ENCODE measurements at places on chromosomes 3 and 15. TPM values are rescaled to one million over a fixed set of nuclear protein-coding genes. Genes with fewer than 3 reads are reported as not detected.

Gene TLR9
- total RNA-seq = not detected

Gene AMIGO3
- 0.59 TPM for total RNA-seq

Gene FBXL22
- total RNA-seq = 0.30 TPM

Gene VPS13C
- 12.0 TPM for total RNA-seq

Gene ZNF662
- not detected for total RNA-seq

Gene DAZL
- total RNA-seq = not detected

Gene SUSD5
- total RNA-seq = 3.8 TPM

Gene LDHAL6B
- total RNA-seq = not detected

Gene COLQ
- total RNA-seq = 0.44 TPM

Gene ZNF639
- total RNA-seq = 23.8 TPM

Gene GOLGA6B
- 0.09 TPM for total RNA-seq

Gene RAB8B
- 18.8 TPM for total RNA-seq

Gene MYL3
- total RNA-seq = not detected

Gene DET1
- total RNA-seq = 6.2 TPM

Gene TOPAZ1
- total RNA-seq = not detected

Gene PLA1A
- 0.45 TPM for total RNA-seq

Gene THAP10
- total RNA-seq = 6.7 TPM

Gene CLPX
- total RNA-seq = 53.7 TPM

Gene DGKG
- 9.0 TPM for total RNA-seq

Gene SCN11A
- total RNA-seq = not detected

Gene GOLGA8T
- 0.66 TPM for total RNA-seq

Gene FBXL2
- total RNA-seq = 7.8 TPM

Gene SMAD6
- total RNA-seq = 18.4 TPM

Gene ALCAM
- total RNA-seq = 71.1 TPM

Gene FSD2
- total RNA-seq = not detected

Gene LIPH
- 7.2 TPM for total RNA-seq

Gene GOLGA6A
- total RNA-seq = not detected

Gene FSTL1
- 103 TPM for total RNA-seq

Gene PDIA5
- total RNA-seq = 24.2 TPM

Gene STARD5
- total RNA-seq = 2.2 TPM

Gene COL6A5
- not detected for total RNA-seq

Gene CLDN18
- total RNA-seq = not detected

Gene EOMES
- 1.3 TPM for total RNA-seq

Gene SLC28A1
- not detected for total RNA-seq

Gene TUSC7
- total RNA-seq = not detected

Gene AHSG
- not detected for total RNA-seq

Gene NAA50
- 192 TPM for total RNA-seq

Gene TIGIT
- total RNA-seq = not detected

Gene SCG3
- total RNA-seq = 0.20 TPM

Gene ANKUB1
- total RNA-seq = not detected

Gene KLF13
- 74.5 TPM for total RNA-seq

Gene CPNE9
- 0.08 TPM for total RNA-seq

Gene GPR149
- not detected for total RNA-seq

Gene CAND2
- 0.26 TPM for total RNA-seq

Gene RPL35A
- 1,088 TPM for total RNA-seq

Gene ABCF3
- total RNA-seq = 32.6 TPM

Gene GPR15
- not detected for total RNA-seq

Gene ACP3
- not detected for total RNA-seq

Gene CLASP2
- total RNA-seq = 20.7 TPM

Gene NEDD4
- 58.9 TPM for total RNA-seq

Gene DUOX1
- total RNA-seq = not detected

Gene SCAPER
- total RNA-seq = 3.2 TPM
